ENCODE measurements at places on chromosomes 16 and 17. TPM values are rescaled to one million over a fixed set of nuclear protein-coding genes. Genes with fewer than 3 reads are reported as not detected.

The KRTAP2-3 gene
- total RNA-seq = not detected

The PLEKHG4 gene
- 13.0 TPM for total RNA-seq

The FOXN1 gene
- not detected for total RNA-seq

The PPP1R27 gene
- not detected for total RNA-seq

The SDK2 gene
- total RNA-seq = 0.49 TPM

The KRT31 gene
- not detected for total RNA-seq

The TSPAN10 gene
- 1.1 TPM for total RNA-seq

The ABCC12 gene
- total RNA-seq = 0.12 TPM

The ASGR1 gene
- total RNA-seq = 0.25 TPM
